ENCODE measurements at places on chromosomes 3 and 15.

- no peak for DNase-seq
These were observed 140.2 kb upstream of the RBMS3 start for GRCh38 chr3:29140666-29141065.

DNA sequence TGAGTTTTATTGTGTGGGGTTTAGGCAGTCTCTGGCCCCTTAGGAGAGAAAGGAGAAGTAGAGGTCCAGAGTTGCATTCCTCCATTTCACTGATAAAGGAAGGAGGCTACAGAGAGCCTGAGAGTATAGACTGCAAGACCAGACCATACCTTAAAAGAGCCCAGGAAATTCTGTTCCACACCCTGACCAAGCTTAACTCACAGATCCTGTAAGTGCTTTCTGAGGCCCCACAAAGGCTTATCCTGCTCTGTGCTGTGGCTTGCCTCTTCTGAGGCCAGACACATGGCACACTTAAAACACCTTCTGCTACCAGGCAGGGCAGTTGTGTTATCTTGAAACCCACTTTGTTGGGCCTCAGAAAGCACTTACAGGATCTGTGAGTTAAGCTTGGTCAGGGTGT is 39.2 kb upstream of the LEKR1 start:
- no peak for DNase-seq

GRCh38 chr3:42347928-42348327 is 62.5 kb downstream of the LYZL4 start:
- DNase-seq = no peak

DNA sequence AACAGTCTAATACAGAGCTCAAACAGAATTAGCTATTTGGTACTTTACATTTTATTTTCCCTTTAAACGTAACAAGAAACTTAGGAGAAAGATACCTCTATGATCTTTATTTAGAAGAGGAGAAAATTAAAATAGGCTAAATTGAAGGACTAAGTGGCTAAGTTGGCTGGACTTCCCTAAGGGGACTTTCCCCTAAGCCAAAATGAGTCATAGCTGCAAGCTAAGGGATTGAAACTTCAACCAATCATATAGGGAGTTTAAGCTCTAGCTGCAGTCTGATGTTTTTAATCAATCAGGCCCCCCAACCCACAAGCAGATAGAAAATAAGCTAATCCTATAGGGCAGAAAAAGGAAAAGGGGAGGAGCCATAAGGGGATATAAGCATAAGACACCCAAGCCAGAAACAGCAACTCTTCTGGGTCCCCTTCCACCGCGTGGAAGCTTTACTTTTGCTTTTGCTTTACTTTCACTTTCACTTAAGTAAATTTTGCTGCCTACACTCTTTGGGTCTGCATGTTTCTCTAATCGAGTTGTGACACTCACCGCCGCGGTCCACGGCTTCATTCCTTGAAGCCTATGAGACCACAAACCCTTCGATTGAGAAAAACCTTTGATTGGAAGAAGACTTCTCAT is 1108.5 kb upstream of the EPHA6 start:
- DNase-seq = peak; percentile 1

- DNase-seq = no peak
These were observed 350.7 kb upstream of the AZI2 start for GRCh38 chr3:28699283-28699682.

GRCh38 chr3:54345847-54346375 is 223.6 kb downstream of the CACNA2D3 start:
- no peak for DNase-seq

DNA sequence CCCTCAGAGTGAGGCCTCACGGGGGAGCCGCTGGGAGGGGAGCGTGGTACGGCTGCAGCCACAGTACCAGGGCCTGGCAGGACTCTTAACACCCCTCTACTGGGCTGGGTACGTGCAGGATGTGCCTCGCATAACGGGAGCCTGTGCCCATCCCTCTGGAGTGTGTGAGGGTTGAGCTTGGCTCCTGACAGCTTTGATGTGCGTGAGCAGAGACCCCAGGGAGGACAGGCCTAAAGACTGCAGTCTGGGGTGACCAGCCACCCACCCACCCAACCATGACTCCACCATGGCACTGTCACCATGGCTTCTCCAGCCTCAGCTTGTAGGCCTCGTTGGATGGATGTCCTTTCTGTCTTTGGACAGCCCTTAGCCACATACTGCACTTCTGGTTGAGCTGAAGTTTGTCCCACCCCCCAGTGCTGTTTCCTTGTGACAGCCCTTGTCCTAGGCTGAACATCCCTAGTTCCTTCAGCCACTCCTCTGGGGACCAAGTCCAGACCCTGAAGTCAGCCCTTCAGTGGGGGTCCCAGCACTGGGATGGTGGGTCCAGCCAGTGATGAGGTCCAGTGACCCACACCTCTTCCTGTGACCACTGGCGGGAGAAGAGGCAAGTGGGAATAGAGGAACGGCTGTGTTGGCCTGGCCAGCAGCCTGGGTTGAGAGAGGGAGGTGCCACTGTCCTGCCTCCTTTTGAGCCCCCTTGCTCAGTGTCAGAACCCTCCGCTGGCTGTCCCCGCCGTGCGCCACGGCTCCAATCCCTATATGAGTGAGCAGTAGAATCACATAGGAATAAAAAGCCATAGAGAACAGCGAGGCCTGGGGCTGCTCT is 6.1 kb downstream of the GLYCTK start:
- no peak for DNase-seq

DNA sequence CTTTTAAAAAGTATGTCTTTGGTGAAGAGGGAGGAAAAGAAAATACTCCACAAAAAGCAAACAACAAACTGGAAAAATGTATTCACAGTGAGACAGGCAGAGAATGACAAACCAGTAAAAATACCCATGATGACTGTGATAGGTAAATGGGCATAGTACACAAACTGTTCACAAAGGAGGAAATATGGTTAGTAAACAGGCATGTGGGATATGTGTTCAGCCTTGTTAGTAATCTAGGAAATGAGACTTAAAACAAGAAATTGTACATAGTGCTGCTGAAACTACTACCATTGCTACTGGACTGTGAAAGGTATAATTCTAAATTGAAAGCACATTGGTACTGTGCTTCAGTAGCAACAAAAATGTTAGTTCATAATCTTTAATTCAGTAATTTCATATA is 50.1 kb downstream of the UBE2E2 start:
- no peak for DNase-seq

DNA sequence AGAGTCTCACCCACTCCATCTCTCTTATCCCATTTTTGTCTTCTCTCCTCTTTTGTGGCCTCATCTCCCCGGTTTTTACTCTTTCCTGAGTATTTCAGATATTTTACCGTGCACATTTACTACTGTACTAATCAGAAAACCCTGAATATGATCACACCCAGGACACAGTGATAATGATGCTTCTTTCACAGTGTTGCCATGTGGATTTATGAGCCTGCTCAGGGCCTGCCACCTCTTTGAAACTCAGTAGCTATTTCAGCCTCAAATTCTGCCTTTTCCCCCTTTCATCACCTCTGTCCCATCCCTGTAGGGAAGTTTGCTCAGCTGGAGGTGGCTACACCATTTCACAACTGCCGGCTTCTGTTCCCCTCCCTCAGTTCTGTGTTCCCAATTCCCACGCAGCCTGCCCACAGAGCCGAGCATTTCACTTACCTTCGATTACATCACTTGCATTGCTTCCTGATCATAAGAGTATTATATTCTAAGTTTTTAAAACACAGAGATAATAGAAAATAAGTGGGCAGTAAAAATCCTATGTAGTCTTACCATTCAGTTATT is 33.2 kb downstream of the ARNT2 start:
- DNase-seq = no peak

GRCh38 chr3:193989186-193989585 is 146.8 kb upstream of the HES1 start:
- DNase-seq = no peak

- no peak for DNase-seq
These were observed 167.9 kb downstream of the ROBO2 start for GRCh38 chr3:77207753-77208152.

Data from stimulated activated CD4-positive, alpha-beta T cell treated with anti-CD3 and anti-CD28 coated beads, Interleukin-15, amount 100 ng/mL, for 24 hours (primary cell).